ENCODE measurements at places on chromosomes 11 and 22. TPM values are rescaled to one million over a fixed set of nuclear protein-coding genes. Genes with fewer than 3 reads are reported as not detected.

DNA sequence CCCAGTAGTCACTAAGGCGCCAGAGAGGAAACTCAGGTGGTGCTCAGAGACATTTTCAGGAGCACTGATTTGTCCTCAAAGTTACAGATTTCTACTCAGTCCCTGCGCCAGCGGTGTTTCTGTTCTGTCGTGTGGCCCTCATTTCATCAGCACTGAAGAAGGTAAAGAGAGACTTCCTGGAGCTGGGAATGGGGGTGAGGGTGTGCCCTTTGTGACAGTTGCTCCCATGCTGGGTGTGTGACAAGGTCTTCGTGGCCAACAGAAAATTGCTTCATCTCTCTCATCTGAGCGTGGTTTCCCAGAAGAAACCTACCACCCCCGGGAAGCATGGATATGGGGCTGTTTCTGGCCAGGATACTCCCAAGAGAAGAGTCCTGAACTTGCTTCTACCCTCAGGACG lies 2.0 kb upstream of the PPARA start:
- DNase-seq = no peak

GRCh38 chr11:117083011-117083935 lies 15.0 kb downstream of the SIK3 start:
- no peak for DNase-seq

- peak; percentile 58 for DNase-seq
Observed at GRCh38 chr22:30005213-30005857, 74.9 kb upstream of the HORMAD2 start.

The GTSE1 gene
- 42.6 TPM for total RNA-seq

The MPZL2 gene
- total RNA-seq = 0.55 TPM

GRCh38 chr11:45181889-45182550 lies 35.6 kb downstream of the PRDM11 start:
- DNase-seq = no peak

- DNase-seq = no peak
Observed at GRCh38 chr11:71062199-71062598, 190.2 kb downstream of the SHANK2 start.

GRCh38 chr11:35404388-35404775 lies 15.0 kb downstream of the SLC1A2 start:
- DNase-seq = peak; percentile 79

DNA sequence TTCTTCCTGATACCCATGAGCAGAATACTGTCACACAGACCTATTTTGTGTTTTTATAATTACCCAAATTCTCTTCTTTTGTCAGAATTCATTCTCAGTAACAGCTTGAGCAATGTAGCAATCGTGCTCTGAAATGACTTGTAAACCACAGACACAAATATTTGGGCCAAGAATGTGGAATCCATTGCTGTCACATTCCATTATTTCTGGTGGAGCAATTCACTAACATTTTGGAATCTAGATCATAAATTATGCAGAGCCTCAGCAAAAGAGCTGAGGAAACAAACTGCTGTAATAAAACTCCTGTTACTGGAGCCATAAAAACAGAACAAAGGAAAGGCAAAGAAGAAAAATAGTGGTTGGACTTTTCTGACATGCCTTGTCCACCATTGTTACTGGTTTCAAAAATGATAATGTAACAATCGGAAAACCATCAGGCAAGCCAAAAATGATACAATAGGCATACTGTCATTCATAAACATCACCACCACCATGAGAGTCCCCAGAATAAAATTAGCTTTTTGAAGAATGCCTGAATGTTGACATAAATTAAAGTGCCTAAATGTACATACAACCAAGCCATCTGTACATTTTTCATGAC lies 223.4 kb upstream of the PITPNB start:
- no peak for DNase-seq

DNA sequence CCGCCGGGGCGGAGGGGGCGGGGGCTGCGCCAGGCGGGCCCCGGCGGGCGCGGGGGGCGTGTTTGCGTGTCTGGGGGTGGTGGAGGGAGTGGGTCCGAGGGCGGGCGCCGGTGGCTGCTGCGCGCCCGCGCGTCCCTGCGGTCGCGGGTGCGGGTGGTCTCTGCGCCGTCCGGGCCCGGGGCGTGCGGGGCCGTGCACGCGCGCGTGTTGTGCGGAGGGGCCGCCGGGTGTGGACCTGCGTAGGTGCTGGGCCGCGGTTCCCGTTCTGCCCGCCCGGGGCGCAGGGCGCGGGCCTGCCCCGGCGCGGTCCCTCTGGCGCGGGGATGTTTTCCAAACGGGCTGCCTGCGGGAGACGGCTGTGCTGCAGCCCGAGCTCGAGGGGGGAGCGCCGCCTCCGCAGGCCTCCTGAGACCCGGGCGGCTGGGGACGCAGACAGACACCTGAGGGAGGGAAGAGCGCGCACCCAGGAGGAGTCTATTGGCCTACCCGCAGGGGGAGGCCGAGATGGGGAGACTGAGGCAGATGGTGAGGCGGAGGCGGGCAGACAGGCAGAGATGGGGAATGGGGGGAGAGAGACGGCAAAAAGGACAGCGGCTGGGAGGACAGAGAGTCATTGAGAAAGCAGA lies 442 bp downstream of the PELI3 start:
- no peak for DNase-seq

The PNPLA3 gene
- 17.5 TPM for total RNA-seq

DNA sequence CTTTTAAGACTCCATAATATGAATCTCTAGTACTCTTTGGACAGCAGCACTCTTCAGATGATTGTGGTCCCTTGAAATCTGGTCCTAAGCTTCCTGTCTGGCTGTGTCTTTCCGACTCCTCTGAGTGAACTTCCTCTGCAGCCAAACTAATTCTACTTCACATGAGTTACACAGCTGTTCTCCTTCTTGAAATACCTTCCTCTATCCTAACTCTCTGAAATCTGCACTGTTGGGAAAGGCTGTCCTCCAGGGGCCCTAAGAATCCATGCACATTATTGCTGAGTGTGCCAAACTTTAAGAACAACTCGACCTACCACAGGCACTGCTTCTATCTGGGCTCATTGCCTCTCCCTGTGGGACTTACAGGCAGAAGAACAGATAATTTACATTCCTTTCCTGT lies 217.3 kb upstream of the ARHGAP42 start:
- no peak for DNase-seq

The APOBEC3A gene
- total RNA-seq = not detected

GRCh38 chr11:643849-644738 lies 7.0 kb downstream of the DRD4 start:
- DNase-seq = no peak

The SLC37A4 gene
- 41.0 TPM for total RNA-seq

- no peak for DNase-seq
Observed at GRCh38 chr22:49927483-49928184, 9.2 kb downstream of the CRELD2 start.
